Stimulated activated CD8-positive, alpha-beta memory T cell treated with anti-CD3 and anti-CD28 coated beads, Interleukin-7, amount 100 ng/mL, for 4 hours (primary cell): ENCODE measurements at places on chromosomes 5 and 9.

- no peak for DNase-seq
Observed at GRCh38 chr5:176792655-176793342, 17.6 kb upstream of the UNC5A start.

DNA sequence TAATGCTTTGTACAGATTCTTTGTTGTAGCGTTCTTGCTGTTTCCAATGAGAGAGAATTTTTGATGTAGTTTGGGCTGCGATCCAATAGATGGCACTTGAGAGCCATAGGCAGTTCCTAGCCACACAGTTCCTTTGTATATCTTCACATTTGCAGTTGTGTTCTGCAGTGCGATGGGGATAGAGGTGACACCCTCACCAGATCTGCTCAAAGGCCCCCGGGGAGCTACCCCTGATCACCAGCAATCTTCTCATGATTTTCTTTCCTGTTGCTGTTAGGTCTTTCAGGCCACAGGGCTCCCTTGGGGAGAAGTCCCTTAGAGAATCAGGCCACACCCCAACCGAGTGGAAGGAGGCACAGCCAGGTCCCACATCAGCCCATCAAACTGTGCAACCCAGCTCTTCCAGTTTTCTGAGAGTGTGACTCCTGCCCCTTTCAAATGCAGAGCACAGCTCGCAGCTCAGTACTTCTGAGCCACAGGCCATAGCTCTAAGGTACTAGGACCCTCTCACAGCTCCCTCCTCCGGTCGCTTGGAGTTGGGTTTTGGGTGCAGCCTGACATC, 353.7 kb downstream of the SLCO4C1 start:
- DNase-seq = no peak

- DNase-seq = no peak
Observed at GRCh38 chr9:34555002-34555348, 32.2 kb upstream of the ENHO start.

DNA sequence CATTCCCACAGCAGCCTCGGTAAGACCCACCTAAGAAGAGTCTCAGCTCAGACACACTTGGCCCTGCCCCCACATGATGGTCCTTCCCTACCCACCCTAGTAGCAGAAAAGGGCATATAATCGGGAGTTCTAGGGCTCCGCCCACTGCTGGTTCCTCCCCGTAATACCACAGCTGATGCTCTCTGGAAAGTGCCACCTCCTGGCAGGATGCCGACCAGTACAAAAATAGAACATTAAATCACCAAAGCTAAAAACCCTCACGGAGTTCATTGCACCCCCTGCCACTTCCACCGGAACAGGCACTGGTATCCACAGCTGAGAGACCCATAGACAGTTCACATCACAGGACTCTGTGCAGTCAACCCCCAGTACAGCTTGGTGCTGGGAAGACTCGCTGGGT, 271.3 kb downstream of the KIAA0825 start:
- DNase-seq = no peak

DNA sequence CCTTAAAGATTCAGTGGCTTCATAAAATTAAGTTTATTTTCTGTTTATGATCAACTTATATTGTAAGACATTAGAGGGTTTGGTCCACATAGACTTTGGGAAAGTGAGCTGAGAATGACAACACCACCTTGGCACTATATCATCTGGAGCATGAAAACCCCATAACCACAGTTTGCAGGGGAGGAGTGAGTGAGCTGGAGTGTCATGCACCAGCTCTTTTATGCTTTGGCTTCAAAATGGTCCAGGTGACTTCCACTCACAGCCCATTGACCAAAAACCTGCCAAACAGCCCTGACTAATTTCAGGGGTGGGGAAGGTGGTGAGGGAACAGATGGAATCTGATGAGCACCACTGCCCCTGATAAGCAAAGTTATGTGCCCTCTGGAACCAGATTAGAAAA, 295.8 kb downstream of the DMRTA1 start:
- DNase-seq = no peak

DNA sequence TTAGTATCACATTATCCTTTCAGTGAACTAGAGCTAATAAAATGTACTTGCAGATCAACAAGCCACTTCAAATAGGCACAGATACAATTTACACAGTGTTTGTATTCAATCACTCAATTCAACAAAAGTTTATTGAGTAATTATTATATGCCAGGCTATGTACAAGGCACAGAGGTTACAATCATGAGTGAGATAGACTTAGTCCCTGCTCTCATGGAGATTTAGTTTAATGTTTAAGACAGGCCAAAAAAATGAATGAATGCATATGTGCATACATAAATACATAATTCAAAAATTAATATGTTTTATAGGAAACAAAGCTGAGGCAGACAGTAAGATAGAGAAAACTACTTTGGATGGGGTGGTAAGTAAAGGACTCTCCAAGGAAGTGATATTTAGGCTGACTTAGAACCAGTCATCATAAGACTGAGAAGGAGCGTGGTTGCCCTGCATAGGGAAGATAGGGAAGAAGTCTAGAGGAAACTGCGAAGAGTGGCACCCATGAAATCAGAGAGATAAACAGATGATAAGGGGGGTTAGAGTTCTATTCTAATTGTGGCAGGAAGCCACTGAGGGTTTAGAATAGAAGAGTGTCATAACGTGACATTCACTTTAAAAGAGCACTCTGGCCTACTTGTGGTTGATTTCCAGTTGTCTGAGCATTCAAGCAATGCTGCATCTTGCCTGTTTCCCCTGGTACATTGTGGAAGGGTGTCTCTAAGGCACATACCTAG, 49.7 kb upstream of the GRAMD2B start:
- DNase-seq = no peak

GRCh38 chr5:175092691-175093090, 351.3 kb downstream of the DRD1 start:
- no peak for DNase-seq

- DNase-seq = no peak
Observed at GRCh38 chr9:108750661-108751215, 105.0 kb downstream of the ACTL7B start.

- no peak for DNase-seq
Observed at GRCh38 chr9:136492978-136493522, 10.2 kb upstream of the SEC16A start.

- no peak for DNase-seq
Observed at GRCh38 chr5:111730659-111731382, 26.2 kb downstream of the NREP start.

DNA sequence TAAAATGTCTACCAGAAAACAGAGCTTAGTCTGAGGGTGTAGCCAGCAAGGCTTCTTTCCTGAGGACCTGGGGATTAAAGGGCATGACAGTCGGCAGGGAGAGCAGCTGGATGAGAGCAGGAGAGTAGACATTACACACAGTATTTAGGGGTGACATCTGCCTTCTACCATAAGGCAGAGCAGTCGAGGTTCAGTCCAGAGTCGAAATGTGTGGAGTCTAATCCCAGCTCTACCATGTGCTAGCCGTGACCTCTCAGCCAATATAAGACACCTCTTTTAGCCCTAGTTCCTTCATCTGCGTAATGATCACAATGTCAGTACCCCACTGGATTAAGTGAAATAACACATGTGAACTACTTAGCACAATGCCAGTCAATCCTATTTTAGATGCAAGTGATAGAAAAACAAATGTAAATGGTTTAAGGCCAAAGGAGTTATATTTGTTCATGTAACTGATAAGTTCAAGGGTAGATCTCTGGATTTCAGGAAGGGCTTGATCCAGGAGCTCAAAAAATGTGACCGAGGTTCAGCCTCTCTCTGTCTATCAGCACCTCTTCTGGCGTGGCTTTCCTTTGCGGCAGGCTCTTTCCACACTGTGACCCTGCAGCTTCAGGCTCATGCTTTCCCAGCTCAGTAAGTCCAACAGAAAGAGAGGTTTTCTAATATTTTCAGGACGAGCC, 16.2 kb upstream of the CPLX2 start:
- DNase-seq = no peak

GRCh38 chr9:81145331-81145963, 543.9 kb downstream of the TLE1 start:
- DNase-seq = no peak

GRCh38 chr9:121682926-121683515, 31.6 kb downstream of the DAB2IP start:
- DNase-seq = no peak

DNA sequence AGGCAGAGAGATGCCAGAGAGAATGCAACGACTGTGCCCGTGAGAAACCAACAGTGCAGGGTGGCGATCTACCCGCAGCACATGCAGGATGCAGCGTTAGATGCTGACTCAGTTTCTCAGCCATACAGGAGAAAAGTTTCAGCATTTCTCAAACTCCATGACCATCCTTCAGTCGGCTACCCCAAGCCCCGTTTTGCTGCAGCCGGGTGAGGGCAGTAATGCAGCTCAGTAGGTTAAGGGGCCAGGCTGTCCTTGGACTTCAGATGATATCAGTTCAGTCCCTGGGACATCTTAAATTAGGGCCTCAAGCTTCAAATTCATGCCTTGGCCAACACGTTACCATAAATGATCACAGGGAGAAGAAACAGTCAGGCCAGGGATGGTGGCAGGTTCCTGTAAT, 125.5 kb downstream of the PALM2AKAP2 start:
- DNase-seq = no peak
